Activated CD4-positive, CD25-positive, alpha-beta regulatory T cell treated with anti-CD3 and anti-CD28 coated beads, Interleukin-2, amount 50 U/mL, for 16 hours (primary cell): ENCODE measurements at places on chromosomes 11 and 22.

DNA sequence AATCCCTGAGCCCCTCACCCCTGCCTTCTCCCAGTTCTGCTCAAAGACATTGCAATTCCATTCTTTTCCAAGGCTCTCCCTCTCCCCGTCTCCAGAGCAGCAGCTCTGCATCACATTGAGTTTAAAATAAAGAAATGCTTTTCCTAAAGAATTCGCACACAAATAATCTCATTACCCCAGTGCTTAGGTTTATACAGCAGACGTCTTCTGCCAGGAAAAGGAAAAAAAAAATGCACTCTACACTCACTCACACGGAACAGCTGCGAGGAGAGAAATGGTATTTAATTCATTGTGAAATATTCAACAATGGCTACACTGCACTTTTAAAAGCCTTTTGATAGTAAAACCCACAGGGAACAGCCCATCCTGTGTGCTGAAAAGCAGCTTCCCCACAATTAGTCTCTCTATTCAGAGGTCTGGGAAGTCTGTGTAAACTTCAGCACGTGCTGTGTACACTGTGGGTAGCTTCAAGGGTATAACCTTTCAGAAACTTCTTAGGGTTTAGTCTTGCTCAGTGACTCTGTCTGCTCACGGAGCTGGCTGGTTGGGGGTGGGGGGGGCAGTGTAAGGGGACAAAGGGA, 42.8 kb downstream of the ETS1 start:
- no peak for DNase-seq

DNA sequence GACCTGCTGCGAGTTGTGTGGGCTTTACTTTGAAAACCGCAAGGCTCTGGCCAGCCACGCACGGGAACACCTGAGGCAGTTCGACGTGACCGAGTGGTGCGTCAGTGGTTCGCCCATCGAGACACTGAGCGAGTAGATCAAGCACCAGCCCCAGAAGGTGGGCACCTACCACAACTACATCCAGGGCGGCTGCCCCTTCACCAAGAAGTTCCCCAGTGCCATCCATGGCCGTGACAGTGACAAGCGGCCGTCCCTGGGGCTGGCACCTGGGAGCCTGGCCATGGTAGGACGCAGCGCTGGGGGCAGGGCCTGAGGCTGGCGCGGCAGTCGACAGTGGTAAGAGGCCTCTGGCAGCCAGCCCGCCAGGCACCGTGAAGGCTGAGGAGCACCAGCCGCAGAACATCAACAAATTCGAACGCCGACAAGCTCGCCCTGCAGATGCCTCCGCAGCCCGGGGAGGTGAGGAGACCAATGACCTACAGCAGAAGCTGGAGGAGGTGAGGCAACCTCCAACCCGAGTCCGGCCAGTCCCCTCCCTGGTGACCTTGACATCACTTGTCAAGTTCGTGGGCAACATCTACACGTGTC, 545.2 kb upstream of the CCDC179 start:
- DNase-seq = no peak

DNA sequence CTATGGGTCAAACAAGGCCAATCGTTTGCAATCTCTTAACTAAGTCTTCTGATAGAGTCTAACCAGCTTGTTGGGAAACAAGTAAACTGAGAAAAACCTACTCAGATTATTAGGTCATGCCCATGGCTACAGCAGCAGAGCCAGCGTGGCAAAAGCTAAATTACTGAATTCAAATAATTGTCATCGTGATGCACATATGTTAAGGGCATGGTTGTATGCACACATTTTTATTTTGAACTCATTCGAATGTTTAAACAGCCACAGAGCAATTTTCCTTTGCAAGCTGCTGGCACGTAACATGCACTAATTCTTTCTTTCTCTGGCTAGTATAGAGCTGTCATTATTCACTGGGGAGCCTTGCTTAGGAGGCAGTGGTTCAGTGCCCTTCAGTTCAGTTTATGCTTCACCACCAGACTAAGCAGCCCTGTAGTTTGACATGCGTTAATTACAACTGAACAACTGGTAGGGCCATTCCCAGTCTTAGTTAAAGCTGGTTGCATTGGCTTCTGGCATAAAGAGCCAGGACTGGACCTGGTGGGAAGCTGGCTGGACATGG, 396.4 kb downstream of the METTL15 start:
- DNase-seq = no peak

GRCh38 chr11:111918390-111919256, at the start of gene C11orf52:
Gene C11orf52 (plus strand): TSS chr11:111918913. CDS start chr11:111918973, 60 bp downstream.
- no peak for DNase-seq

GRCh38 chr22:31489632-31490495, at the start of gene EIF4ENIF1:
Gene EIF4ENIF1 (minus strand): TSS chr22:31489842. CDS start chr22:31488718, 1,124 bp downstream.
- peak; percentile 63 for DNase-seq
